ENCODE measurements at places on chromosomes 4 and X.
A peak's percentile ranks its signal among the peaks of the same experiment; 100 is the strongest.

DNA sequence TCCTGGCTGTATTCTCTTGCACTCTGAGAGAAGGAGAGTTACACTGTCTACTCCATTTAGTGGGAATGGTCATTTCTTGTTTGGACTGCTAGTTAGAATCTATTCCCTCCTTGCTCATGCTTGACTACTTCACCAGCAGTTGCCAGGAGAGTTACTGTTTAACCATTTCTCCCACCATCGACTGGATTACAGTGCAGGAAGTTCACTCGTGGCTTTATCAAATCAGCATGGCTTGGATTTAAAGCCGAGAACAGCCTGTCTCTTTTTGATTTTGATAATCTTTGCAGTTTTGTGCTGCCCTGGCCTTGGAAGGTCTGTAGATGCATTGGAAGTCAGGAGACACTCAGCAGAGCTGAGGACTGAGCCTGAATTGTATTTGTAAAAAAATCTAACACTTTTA, 3.2 kb downstream of the GBA3 start:
- no peak for DNase-seq

DNA sequence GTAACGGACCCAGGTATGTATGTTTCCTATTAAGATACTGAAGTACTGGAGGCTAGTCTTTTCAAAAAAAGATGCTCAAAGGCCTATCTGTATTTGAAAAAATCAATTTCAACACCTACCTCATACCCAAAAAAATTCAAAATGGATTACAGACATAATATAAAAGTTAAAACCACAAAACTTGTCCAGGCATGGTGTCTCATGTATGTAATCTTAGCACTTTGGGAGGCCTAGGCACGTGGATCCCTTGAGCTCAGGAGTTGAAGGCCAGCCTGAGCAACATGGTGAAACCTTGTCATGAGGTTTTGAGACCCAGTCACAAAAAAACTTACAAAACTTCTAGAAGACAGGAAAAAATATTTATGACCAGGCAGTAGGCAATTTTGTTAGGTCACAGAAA, 16.7 kb downstream of the RBMX start:
- no peak for DNase-seq

DNA sequence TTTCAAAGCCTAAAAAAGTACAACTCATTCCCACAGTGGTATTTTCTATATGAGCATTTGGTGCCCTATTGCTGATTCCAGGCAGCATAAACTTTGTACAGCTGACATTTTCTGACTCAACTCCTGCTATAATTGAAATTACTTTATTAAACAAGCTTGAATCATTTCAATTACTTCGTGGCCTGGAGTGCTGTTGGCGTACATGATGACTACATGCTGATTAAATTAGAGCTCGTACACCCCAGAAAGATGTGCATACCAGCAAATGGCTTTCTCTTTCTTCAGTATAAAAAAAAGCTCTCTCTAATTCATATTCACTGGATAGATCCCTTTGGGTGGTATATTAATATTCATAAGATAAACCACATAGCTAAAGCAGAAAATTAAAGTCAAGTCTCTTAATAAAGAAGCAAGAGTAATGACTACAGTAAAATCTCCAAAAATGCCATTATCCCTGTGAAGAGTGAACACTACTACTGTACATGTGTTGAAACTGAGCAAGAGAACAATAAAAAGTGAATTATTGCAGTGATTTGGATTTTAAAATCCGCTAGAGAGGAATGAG, 245.0 kb upstream of the IGFBP7 start:
- DNase-seq, result no peak

- DNase-seq, result no peak
These were observed 27.8 kb upstream of the TMPRSS11D start for GRCh38 chr4:67911638-67912037.

DNA sequence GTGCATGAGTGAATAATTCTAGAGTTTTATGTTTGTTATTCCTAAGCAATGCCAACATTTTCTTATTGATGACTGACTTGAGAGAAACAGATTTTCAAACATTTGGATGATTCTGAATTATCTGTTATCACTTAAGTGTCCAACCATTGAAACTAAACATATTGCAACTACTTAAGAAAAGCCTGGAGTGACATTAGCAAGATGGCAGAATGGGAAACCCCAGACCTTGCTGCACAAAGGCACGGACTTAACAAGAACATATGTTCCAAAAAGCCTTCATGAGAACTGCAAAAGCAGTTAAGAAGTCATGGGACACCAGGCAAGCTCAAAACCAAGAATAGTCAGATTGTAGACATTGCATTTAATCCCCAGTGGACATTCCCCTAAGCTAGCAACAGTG, 215.1 kb downstream of the DCHS2 start:
- DNase-seq, result no peak

- DNase-seq, result no peak
These were observed 55.4 kb upstream of the ANXA3 start for GRCh38 chr4:78496021-78496643.

DNA sequence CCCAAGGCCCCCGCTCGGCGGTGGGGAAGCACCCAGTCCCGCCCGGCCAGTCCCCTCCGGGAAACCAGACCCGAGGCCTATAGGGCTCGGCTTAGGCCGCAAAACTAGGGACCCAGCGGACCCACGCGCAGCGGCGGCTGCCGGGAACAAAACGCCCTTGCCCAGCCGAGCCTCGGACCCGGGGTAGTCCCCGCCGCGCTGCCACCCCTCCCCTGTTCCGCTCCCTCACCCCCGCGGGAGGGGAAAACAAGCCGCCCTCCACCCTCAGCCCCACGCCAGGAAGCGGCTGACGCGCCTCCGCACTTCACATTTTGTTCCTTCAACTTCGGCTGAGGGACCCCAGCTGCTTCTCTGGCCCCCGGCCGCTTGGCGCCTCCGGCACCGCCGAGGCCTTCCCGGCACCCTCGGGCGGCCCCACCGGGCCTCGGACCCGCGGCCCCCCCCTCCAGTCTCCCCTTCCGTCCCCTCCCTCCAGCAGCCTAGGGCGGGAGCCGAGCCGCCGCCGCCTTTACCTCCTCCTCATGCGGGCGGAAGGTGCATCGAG, 694 bp downstream of the PDS5A start:
- no peak for DNase-seq

DNA sequence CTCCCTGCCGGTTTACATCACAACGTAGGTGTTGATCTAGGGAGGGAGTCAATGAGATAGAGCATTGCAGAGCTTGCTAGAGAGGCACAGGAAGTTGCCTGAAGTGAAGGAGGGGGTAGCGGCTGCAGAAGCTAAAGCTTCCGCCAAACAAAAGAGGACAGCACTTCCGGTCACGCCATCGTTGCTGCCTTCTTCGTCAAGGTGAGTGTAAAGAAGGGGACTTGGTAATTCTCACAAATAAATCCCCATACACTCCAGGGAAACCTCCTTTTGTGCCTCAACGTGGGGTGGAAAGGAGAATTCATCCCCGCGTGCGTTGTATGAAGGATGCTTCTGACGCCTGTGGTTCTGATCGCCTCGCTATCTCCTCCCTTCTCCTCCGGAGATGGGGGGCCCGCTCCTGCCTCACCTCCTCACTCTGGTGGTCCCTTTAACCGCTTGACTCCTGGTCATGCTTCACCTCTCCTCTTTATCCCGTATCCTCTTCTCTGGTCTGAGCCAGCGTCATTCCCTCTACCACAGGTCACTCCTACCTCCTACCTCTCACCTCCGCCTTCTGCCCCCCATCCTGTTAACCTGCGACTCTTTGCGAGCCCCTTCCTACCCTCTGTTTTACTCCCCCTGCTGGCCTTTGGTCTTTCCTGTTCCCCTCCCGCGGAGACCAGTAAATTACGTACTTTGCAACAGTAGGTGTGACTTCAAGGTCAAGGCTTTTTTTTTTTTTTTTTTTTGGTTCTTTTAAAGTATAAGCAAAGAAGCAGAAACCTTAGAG, 59.9 kb downstream of the GSPT2 start:
- peak; percentile 16 for DNase-seq

DNA sequence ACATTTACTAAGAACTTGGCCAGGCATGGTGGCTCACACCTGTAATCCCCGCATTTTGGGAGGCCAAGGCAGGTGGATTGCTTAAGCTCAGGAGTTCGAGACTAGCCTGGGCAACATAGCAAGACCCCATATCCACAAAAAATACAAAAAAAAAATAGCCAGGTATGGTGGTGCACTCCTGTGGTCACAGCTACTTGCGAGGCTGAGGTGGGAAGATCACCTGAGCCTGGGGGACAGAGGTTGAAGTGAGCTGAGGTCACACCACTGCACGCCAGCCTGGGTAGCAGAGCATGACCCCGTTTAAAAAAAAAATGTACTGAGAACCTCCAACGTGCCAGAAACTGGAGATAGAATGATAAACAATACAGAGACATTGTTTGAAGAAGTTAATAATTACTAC, 8.0 kb downstream of the OPRPN start:
- no peak for DNase-seq

GRCh38 chrX:108221301-108221864, 129.8 kb downstream of the ATG4A start:
- DNase-seq, result no peak

GRCh38 chr4:155187989-155188388, 20.4 kb upstream of the NPY2R start:
- no peak for DNase-seq

GRCh38 chr4:73843369-73843768, 6.9 kb downstream of the CXCL6 start:
- no peak for DNase-seq

DNA sequence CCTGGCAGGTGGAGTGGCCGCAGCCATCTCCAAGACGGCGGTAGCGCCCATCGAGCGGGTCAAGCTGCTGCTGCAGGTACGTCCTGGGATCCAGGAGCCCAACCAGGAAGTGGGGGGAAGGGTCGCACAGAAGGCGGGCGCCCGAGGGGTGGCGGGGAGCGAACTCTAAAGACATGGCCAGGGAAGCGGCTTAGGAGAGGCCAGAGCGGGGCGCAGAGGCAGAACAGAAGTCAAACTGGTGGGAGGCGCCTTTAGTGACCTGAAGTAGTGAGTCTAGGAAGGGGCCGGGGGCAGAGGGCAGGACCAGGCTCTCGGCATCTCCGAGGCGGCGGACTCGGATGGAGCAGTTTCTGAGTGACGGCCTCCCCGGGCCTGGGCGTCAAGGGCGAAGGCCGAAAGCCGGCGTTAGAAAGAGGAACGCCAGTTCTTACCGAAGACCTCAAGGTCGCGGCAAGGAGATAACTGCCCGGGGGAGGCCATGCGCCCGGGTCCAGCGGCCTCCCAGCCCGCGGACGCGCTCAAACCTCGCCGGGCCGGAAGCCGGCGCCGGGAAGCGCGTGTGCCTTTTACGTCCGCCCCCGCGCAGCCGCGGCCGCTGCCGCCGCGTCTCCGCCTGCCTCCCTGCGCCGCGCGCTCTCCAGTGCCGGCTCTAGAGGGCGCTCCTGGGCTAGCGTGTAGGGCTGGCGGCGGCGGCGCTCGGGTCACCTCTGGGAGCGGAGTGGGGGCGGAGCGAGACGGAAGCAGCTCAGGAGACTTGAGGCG, 488 bp downstream of the SLC25A5 start:
- peak; percentile 20 for DNase-seq

DNA sequence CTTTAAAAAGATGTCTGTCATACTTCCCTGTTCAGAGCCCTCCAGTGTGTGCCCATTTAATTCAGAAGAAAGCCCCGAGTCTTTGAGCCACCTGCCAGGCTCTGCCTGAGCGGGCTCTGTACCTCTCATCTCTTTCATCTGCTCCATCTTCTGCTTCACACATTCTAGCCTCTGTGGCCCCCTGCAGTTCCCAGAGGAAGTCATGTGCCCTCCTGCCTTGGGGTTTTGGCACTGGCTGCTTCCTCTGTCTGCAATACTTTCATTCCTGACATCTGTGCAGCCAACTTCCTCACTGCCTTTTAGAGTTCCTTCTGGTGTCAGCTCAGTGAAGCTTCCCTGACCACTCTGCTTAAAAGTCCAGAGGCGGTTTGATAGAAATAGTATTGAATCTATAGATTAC, 6.2 kb upstream of the STK32B start:
- peak; percentile 18 for DNase-seq

DNA sequence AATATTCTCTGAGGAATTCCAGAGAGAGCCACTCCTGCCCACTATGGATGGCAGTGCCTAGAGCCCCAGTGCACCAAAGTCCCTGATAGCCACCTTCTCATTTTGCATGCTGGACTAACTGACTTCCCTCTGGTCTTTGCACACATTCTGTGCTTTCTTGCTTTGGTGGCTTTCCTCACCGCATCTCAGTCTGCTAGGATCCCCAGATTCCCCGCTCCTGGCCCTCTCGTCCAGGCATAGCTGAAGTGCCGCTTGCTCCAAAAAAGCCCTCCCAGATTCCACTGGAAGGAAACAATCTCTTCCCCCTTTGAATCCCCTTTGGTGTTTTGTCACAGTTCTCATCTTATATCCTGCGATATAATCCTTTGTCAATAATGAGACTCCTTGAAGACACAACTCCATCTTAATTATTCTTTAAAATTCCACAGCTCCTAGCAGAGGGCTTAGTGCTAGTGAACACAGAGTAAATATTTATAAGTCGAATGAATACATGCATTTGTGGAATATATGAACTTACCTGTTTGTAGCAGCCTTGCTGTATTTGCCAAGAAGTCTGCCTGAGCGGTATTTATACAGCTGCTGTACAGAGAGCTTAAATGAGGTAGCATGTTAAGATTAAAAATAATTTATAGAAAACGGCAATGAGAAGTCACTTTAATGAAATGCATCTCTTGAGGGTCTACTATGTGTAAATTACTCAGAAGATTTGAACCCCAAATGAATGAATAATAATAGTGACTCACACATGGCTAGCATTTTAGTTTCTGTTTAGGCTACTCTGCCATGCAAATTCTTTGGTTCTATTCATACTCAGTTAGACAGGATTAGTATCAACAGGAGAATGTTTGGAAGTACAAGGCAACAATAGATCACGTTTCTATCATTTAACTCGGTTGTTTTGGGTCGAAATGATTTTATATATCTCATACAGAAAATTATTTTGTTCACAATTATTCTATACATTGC, 421.9 kb upstream of the TENM3 start:
- peak; percentile 23 for DNase-seq

DNA sequence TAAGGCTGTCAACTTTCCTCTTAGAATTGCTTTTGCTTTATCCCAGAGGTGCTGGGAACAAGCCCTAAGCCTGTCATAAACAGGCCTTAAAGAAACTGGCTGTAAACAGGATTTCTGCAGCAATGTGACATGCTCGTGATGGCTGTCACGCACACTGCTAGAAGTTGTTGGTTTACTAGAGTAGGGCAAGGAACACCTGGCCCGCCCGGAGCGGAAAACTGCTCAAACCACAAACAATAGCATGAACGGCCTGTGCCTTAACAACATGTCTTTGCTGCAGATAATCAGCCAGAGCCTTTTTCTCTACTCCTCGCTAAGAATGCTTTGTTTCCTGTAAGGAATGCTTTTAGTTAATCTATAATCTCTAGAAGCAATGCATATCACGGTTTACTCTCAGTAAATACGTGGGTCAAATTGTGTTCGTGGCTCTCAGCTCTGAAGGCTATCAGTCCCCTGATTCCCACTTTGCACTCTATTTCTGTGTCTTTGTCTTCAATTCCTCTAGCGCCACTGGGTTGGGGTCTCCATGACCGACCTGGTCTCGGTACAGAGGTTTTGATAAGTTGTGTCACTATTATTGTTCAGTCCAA, 318.3 kb downstream of the GLUD2 start:
- DNase-seq, result no peak

- no peak for DNase-seq
These were observed 469.0 kb downstream of the TLL1 start for GRCh38 chr4:166341992-166342391.

- DNase-seq, result no peak
These were observed 534.8 kb upstream of the HTR2C start for GRCh38 chrX:114049063-114049462.

Data from astrocyte of the cerebellum (primary cell).